ENCODE measurements at places on chromosomes 4 and X. TPM values are rescaled to one million over a fixed set of nuclear protein-coding genes. Genes with fewer than 3 reads are reported as not detected.

EREG gene
- total RNA-seq: 0.80 TPM

GRCh38 chr4:38860788-38861424 is 4.3 kb upstream of the TLR6 start:
- no peak overlapping the region for H3K4me3 ChIP-seq
- H3K36me3 ChIP-seq: no peaks in the 10 kb centered on the region
- H3K27me3 ChIP-seq: no peaks in the 10 kb centered on the region
- no peak for DNase-seq
- H3K4me1 ChIP-seq: no peaks in the 10 kb centered on the region

DNA sequence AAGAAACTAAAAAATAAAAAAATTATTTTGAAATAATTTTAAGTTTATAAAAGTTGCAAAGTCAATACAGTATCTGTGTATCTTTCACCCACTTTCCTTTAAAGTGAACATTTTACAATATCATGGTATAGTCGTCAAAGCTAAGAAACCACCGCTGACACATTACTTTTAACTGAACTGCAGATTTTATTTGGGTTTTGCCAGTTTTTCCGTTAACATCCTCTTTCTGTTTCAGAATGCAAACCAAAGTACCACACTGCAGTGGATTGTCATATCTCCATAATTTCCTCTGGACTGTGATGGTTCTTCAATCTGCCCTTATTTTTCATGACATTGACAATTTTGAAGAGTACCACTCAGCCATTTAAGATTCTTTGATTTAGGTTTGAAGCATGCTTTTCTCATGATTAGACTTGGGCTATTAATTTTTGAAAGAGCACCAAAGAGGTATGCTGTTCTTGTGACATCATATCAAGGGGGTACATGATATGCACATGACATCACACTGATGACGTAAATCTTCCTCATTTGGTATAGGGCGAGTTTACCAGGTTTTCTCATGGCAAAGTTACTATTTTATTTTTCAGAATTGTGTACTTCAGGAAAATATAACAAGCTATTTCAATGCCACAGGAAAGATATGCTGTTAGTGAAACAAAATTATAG is 3.6 kb upstream of the CXCL1 start:
- no peaks in the 10 kb centered on the region for H3K27me3 ChIP-seq
- no peaks in the 10 kb centered on the region for H3K36me3 ChIP-seq
- H3K4me3 ChIP-seq: no peak overlapping the region
- no peak for DNase-seq

SSX2 gene
- total RNA-seq: not detected

- no peaks in the 10 kb centered on the region for H3K36me3 ChIP-seq
- no peaks in the 10 kb centered on the region for H3K27me3 ChIP-seq
- no peak overlapping the region for H3K27ac ChIP-seq
- H3K4me3 ChIP-seq: no peak overlapping the region
- DNase-seq: no peak
- H3K4me1 ChIP-seq: no peaks in the 10 kb centered on the region
Measured at GRCh38 chrX:102546828-102547493, 30.4 kb upstream of the TMSB15A start.

GRCh38 chr4:53380221-53380620 is 2.8 kb downstream of the FIP1L1 start:
- H3K27ac ChIP-seq: no peak overlapping the region
- H3K4me1 ChIP-seq: no peaks in the 10 kb centered on the region
- DNase-seq: no peak
- no peaks in the 10 kb centered on the region for H3K36me3 ChIP-seq
